ENCODE measurements at places on chromosomes 16 and 17.

DNA sequence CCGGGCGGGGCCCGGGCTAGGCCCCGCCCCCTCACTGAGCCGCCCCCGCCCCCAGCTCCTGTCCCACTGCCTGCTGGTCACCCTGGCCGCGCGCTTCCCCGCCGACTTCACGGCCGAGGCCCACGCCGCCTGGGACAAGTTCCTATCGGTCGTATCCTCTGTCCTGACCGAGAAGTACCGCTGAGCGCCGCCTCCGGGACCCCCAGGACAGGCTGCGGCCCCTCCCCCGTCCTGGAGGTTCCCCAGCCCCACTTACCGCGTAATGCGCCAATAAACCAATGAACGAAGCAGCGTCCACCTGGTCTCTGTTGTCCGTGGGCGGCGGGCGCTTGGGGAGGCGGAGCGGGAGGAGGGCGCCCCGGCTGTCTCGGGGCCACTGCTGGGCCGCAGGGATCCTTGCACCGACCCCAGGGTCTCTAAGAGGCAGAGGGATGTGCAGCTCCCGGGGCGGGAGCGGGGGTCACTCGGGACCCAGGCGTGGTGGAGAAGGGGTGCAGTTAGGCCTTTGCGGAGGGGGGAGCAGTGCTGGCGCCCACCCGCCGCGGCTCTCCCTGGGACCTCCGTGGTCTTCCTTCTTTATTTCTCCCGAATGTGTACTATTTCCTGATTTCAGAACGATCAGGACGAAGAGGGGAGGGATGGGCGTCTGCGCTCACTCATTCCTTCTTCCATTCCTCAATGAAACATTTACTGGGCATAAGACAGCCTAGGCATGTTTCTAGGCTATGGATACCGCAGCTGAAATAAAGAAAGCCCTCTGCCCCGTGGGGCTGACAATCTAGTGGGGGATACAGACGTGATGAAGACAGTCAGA lies 2.0 kb downstream of the HBZ start:
- peak; percentile 17 for DNase-seq

GRCh38 chr16:85137323-85138072 lies 25.2 kb upstream of the CIBAR2 start:
- no peak for DNase-seq

DNA sequence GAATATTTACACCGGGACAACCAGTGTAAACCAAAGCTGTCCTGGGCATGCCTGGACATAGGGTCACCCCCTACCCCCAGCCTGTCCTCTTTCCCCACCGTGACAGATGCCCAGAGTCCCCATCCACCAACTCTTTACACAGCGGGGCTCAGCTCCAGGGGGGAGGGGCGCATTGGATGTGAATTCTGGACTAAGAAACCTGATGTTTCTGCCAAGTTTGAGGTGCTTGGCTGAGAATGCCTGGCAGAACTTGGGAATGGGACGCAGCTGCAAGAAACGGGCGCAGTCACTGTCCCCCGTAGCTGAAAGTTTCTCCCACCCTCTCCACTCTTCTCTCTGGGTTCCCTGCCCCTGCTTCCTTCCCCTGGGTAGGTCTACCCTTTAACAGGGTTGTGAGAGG lies 68.0 kb upstream of the CDC42EP4 start:
- no peak for DNase-seq

- DNase-seq, result no peak
Observed at GRCh38 chr16:55490301-55490700, 11.3 kb downstream of the MMP2 start.

GRCh38 chr16:10497132-10498101 lies 83.0 kb downstream of the EMP2 start:
- no peak for DNase-seq

DNA sequence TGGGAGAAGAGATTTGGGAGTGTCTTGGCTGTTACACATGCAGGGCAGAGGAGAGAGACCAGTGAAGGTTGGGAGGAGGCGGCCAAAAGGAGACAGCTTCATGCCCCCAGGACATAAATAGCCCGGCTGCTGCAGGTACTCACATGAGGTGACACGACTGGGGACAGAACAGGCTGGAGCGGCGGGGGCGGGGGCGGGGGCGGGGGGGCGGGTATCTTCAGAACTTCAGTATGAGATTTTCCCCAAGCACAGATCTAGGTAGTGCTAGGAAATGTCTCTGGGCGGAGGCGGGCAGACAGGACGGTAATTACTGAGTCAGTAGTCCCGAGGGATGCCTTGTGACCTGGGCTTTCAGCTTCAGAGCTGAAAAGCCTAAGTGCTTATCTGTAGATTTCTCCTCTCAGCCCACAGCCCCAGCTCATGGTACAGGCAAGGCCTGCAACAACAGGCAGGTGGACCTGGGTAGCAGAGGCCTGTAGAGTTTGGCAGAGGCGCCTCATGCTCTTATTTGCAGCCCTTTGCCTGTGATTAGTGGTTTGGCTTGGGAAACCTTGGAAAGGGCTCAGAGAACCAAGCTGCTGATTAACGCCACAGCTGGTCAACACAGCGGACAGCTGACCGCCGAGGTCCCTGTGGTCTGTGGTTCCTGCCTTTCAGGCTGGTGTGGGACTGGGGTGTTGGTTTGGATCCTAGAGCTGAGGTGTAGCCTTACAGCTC lies 24.5 kb downstream of the UNK start:
- DNase-seq, result no peak
